Suppressor macrophage treated with lipopolysaccharide for 1 hour (primary cell): ENCODE measurements at places on chromosomes 6 and 20.

GRCh38 chr6:149450679-149451375, 34.0 kb downstream of the ZC3H12D start:
- DNase-seq, result peak; percentile 55

GRCh38 chr6:39657355-39658135, 67.7 kb downstream of the KIF6 start:
- DNase-seq, result no peak

DNA sequence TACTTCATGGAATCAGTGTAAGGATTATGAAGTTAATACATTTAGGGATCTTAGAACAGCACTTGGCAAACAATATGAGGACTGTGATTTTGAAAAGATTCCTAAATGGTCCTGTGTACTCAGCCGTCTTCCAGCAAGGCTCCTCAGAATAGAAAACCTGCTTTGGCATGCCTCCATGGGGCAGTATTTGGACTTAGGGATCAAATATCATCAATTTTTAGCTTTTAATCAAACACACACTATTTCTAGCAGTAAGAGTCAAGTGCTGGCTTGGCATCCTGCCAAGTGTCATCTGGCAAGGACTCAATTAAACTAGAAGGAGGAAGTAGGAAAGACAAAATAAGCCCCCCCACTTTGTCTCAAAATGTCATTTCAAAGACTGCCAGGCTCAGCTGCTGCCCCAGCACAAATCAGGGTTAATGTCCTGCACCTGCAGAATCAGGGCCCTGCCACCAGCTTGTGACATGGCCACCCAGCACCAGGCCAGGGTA, 40.8 kb downstream of the IYD start:
- DNase-seq, result peak; percentile 48

DNA sequence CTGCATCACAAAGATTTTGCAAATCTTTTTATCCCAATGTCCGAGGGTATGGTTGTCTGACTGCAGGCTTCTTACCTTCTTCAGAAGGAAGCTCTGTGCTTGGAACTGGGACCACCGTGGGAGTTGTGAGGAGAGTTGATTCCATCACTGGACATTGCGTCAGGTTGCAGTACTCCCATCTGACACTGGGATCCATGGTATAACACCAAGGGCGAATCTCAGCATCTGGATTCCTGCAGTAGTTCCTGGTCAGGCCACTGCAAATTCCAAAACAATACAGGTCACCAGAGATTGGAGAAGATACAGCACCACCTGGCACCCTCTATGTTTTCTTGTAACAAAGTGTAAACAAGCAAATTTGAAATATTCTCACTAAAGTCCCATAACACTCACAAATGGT, 77.7 kb downstream of the LPA start:
- no peak for DNase-seq

- DNase-seq, result no peak
Observed at GRCh38 chr6:29603930-29604329, 19.0 kb downstream of the OR2H2 start.

DNA sequence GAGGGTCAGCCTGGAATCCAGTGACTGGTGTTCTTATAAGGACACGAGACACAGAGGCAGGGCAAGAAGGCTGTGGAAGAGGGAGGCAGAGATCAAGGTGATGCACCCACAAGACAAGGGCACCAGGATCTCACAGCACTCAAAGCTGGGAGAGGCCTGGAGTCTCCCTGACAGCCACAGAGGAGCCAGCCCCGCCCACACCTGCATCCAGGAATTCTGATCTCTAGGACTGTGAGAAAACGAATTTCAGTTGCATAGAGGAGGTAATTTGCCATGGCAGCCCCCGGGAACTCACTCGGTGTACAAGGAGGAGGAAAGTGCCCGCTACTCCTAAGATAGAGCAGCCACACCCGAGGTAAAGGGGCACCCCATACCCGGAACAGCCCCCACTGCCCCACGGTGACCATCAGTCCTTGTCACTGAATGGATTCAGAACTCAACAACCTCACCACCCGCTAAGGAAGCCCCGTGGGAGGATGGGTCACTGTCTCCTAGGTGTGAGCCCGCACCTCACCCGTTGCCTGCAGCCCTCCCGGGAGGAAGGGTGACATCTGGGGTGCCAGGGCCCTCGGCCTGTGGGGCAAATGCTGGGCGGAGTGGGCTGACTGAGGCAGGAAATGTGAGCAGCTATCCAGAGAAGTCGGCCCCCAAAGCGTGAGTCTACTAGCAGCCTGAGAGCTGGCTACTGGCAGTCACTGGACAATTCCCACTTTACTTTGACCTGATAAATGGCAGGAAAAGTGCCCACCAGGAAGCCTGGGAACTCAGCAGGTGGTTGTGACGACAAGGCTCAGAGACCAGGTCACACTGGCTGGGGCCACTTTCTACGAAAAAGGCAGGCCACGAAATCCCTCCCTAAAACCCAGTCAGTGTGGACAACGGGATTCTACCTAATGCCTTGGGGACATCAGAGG, 22.4 kb downstream of the DLL1 start:
- DNase-seq, result no peak

- no peak for DNase-seq
Observed at GRCh38 chr20:20096421-20096820, 44.1 kb downstream of the CFAP61 start.

GRCh38 chr20:36585410-36586125, 12.2 kb downstream of the TGIF2 start:
- no peak for DNase-seq

DNA sequence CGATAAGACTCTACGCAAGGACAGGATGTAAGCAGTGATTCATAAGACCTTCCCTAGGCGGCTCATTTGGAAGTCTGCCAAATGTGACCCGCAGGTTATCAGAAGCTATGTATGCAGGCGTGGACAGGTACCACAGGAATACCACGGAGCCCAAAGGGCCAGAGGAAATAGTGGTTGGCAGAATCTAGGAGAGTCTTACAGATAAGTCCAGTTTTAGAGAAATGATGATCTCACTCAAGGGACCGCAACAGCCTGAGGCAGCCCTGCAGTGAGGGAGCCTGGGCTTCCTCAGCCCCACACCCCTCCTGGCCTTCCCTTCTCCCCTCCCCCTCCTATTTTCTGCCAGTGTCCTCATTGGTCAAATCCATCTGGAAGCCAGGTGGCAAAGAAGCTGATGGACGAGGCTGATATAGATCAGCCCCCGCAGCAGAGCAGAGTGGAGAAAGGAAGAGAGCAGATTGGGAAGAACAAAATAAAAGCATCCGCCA, 110.6 kb downstream of the FNDC1 start:
- DNase-seq, result no peak

- DNase-seq, result no peak
Observed at GRCh38 chr20:59802018-59802417, 131.4 kb downstream of the SYCP2 start.

DNA sequence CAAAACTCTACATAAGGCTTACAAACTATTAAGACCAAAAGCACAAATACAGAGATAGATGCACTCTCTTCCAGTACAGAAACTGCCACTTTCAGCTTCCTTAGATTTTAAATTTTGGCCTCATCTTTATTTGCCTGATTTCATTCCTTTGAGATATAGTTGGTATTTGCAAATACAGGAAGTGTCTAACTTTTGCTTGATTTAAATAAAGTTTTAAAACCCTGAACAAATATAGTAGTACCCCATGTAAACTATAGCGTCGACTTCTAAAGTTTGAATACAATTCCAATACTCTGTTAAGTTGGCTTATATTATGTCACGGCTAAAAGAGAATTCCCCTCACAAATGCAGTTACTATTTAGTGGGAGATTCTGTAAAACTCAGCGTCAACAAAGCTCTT, 1.2 kb upstream of the CLDN20 start:
- DNase-seq, result no peak

- DNase-seq, result peak; percentile 95
Observed at GRCh38 chr6:147322299-147323162, 118.3 kb downstream of the STXBP5 start.

DNA sequence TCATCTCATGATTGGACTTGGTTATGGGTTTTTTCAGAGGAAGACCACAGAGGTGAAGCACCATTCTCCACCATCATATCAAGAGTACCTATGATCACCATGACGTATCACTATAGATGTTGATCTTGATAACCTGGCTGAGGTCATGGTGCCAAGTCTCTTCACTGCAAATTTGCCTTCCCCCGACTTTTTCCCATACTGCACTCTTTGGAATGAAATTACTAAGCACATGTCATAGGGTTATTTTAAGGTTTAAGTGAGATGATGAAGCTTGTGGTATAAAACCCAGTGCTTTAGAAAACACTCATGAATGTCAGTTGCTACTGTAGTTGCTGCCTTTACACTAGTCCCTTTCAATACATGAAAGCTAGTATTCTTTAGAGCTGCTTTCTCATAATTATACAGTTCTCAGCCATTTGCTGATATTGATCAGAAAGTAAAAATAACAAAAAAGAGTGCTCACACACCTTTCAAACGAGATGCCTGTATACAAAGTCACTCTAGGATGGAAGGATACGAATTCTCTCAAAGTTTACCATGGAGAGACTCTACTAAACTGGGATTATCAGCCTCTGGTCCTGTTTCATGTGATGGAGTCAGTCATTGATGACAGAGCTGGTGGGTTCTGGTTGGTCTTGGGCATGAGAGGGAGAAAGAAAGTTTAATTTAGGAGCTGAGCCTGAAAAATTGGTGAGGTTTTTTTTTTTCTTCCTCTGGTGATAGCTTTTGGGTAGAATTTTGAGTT, 228.1 kb downstream of the PRL start:
- DNase-seq, result no peak

DNA sequence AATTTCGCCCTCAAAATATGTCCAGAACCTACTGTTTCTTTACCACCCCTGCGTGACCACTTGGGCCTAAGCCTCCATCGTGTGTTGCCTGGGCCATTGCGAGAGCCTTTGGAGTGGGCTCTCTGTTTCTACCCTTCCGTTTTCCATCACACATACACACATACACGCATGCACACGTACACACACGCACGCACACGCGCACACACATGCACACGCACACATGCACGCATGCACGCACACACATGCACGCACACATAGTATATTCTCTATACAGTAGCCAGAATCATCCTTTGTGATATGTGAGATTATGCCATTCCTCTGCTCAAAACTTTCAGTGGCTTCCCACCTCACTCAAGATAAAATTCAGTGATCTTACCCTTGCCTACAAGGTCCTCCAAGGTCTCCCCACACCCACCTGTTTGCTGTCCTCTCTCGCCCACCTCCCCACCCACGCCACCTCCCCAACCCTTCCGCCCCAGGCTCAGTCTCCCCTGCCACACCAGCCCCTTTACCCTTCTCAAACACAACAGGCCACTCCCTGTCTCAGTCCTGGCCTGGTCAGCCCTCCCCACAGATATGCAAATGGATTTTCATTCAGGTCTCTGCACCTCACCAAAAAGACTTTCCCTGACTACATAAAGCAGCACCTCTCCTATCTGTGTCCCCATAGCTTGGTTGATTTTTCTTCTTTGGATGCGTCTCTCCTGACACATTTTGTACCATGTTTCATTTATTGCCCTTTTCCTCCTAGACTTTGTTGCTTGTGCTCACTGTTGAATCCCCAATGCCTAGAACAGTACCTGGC, 559.6 kb downstream of the CD83 start:
- no peak for DNase-seq

GRCh38 chr6:16355238-16355637, 116.9 kb downstream of the GMPR start:
- no peak for DNase-seq

DNA sequence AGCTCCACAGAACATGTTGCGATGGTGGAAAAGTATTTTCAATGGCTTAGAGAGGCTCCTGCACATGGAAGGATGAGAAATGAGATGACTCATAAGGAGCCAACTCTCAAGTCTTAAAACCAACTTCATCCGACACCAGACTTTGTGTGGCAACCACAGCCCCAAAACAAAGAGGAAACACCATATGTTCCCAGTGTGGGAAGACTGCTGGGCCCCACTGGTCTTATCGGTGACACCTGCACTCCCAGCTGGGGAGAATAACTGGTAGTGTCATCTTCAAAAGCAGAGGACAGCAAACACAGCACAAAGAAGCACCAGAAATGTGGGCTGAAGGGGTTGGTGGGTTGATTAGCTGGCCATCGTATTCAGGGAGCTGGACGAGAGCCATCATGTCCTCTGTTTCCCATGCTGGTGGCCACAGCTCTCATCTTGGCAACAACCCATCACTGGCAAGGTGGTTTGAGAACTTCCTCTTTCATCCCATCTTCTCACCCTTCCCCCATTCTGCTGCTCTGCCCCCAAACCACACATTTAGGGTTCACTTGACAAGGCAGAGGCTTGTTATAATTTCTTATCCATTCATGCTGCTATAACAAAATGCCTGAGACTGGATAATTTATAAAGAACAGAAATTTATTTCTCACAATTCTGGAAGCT, 46.0 kb upstream of the TASP1 start:
- DNase-seq, result no peak

DNA sequence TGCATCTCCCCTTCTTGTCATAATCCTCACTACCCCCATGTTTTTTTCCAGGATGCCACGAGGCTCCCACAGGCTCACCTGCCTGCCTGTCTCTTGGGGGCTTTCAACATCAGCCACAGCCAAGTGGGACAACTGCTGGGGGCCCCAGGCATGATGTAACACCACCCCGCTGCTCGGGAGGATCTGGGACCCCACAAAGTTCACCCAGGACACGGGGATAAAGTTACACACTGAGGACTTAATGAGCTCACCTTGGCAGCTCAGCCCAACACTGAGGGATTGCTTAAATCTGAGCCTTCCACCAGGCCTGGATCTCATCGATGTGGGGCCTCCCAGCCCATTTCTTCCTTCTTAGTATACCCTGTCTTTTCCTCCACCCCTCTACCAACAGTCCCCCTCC, 56.4 kb upstream of the NNAT start:
- DNase-seq, result no peak

DNA sequence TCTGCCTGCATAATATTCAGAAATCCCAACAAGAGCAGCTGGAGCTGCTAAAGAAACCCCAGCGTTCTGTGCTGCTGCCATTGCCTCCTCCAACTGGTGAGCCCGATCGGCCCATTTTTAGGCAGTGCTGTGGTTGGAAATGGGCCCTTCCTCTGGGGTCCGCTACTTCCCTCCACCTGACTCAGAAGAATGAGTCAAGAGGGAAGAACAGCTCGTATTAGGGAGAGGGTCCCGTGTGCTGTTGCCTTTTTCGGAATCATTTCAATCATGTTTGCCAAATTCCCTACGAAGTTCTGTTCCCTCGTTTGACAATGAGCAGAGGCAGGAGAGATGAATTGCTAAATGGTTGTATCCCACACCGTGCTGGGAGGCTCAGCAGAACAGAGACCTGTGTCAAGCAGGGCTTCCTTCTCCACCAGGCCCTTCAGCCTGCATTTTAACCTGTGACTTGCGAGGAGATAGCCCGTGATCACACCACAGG, 38.4 kb downstream of the THBS2 start:
- peak; percentile 27 for DNase-seq

DNA sequence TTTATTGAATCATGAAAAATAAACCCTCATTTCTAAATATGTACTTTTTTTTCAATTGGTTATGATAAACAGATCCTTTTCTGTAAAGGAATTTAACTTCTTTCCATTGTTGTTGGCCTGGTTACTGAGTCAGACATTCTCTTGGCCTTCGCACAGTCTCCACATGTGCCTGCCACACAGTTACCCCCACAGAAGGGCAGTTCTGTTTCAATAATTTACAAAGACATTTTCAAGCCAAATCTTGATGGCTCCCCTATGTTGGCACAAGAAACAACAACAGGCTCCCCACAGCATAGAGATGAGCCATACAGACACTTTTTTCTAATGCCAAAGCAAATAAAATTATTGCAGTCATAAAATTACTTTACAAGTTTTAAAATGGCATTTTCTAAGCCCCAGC, 55.6 kb upstream of the BEND6 start:
- no peak for DNase-seq
